ENCODE measurements at places on chromosomes 2 and 18.

DNA sequence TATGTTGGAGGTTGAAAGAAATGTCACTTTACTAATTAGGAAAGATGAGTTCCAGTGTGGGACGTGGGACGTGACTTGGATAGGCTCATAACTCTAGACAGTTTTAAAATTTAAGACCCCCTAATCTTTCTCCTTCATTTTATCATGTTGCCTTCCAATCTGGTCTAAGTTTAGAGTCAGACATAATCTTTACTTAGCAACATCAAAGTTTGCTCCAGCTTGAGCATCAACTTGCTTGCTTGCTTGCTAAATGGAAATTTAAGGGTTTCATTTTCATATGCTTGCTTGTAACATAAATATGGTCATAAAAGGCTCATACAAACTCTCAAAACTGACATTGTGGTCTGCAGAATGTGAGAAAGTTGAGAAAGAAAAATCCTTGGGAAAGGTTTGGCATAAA, 428.9 kb downstream of the EPHA4 start:
- DNase-seq = no peak

GRCh38 chr2:201880579-201880978, 74.2 kb downstream of the CDK15 start:
- no peak for DNase-seq

DNA sequence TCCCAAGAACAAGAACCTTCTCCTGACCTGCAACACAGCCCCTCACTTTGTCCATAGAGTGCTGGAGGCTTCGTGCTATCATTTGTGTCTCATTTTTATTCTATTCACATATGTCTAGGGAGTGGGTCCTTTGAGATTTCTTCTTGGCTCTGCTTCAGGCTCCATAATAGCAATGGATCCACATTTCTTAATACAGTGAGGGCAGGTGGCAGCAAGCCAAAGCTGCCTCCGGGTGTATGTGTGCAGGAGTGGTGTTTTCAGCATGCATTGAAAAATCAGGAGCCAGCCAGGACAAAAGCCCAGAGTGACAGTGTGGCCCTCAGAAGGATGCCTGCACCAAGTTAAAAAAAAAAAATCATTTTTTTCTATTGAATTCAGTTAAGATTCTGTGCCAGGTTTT, 115.1 kb upstream of the PELI1 start:
- DNase-seq = no peak

DNA sequence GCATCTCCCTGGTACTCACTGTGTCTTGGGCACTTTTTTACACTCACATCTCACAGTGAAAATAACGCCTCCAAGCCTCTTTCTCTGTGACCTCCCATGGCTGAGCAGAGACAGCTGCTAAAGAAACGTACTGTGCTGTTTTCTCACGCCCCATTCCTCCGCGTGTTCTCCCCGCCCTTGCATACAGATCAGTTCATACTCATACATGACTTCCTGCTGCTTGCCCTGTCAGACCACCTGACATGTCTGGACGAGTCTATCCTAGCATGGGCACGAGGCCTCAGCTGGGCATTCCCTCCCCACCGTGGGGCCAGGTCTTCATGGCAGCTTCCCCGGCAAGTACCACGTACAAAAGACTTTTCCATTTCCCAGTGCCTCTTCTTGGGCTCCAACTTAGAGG, 21.2 kb upstream of the IL1A start:
- no peak for DNase-seq

GRCh38 chr2:62343206-62343605, 147.3 kb downstream of the B3GNT2 start:
- DNase-seq = no peak

- no peak for DNase-seq
Observed at GRCh38 chr2:28451793-28452533, 43.9 kb upstream of the PLB1 start.

DNA sequence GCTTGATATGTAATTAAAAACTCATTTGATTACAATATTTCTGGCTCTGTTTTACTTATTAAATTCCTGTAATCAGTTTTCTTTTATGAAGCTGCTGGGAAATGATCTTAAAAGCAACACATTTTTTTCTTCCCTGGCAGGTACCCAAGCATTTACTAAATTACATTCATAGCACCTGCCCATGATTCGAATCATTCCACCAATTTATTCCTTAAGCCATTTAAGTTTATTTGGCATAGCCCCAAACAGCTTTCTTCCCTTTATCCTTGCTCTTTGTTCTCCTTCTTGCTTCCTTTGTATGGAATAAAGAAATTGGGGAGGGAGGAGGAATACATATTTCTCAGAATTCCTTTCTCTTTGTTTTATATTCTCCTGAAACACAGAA, 241.3 kb downstream of the AGPS start:
- DNase-seq = no peak

DNA sequence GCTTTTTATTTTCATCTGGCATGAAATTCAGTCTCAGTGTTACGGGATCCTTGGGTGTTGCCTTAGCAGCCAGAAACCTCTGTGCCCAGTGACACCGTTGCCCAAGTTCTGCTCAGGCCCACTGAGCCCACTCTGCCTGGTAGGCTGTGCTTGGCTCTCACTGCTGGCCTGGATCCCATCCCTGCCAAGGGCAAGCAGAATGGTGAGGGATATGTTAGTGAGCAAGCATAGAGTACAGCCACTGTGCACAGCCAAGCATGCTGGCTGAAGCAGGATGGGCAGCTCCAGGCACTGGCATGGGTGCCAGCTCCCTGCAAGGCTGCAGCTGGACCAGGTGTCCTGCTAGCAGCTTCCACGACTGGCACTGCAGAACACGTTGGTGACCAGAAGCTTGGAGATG, 194.7 kb upstream of the TFPI start:
- no peak for DNase-seq

DNA sequence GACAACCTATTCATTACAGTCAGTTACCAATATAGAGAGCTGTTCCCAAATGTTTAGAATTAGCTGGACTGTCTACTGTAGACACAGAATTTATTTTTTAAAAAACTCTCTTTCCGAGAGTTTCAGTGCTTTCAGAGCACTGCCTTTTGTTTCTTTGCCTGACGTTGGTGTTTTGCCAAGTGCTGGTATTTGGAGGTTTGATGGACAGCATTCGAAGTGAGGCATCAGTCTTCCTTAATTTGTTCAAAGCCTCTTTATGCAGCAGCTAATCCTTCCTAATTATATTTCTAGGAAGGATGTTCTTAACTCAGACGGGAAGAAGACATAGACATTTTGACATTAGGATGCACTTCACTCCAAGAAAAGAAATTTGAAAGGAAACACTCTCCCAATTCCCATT, 83.2 kb downstream of the LTBP1 start:
- no peak for DNase-seq

- no peak for DNase-seq
Observed at GRCh38 chr2:146950911-146951310, 893.9 kb upstream of the ACVR2A start.

DNA sequence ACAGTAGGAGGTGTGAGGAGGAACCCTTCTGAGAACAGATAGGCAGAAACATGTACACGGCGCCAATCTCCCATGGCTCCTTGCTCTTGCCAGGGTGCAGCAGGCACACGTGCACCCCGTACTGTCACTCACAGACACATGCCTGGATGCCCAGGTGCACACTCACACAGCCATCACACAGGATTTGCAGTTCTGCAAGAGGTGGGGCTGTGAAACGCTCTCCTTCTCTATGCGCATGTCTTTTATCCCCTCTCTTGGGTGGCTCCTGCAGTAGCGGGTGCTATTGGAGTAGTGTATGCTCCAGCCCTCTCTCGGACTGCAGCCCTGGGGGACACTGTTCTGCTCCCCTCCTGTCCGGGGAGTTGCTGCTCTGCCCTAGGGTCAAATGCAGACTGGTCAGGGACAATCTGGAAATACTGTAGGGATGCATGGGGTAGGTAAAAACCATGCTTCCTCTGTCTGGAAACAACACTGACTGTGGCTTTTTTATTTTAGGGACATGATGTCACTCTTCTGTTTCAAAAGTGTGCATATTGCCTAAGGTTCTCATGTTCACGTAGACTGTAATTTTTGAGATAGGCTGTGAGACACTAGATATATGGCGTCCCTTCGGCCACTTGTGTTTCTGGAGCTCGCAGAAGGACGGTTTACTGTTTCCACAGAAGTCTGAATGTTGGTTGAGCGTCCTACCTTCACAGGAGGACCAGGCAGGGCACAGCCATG, 118.5 kb downstream of the PRKCE start:
- no peak for DNase-seq

DNA sequence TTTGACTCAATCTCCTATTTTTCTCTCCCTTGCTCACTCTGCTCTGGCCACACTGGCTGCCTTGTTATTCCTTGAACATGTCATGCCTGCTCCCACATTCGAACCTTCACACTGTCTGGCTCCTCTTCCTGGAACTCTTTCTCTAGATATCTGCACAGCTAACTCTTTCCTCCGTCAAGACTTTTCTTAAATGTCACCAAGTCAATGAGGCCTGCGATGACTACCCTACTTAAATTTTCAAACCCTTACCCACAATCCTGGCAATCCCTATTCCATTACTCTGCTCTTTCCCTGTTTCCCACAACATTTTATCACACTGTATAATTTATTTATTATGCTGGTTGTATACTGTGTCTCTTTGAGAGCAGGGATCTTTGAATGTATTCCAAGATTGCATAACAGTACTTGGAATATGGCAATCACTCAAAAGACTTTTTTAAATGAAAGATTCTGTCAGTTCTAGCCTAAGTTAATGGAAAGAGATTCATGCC, 206.2 kb downstream of the SRBD1 start:
- DNase-seq = no peak

DNA sequence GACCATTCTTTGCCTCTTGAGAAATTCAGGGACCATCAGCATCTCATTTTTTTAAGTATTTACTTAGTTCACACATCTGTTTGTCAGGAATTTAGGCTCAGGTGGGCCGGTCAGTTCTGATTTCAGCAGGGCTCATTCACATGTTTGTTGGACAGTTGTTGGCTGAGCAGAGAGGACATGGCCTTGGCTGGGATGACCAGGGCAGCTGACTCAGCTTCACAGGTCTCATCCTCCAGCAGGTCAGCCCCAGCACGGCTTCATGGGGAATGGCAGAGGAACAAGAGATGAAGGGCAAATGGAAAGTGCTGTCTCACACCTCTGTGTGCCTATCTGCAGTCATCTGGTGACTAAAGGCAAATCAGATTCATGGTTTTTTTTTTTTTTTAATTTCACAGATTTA, 136.1 kb upstream of the TMEM200C start:
- DNase-seq = no peak

DNA sequence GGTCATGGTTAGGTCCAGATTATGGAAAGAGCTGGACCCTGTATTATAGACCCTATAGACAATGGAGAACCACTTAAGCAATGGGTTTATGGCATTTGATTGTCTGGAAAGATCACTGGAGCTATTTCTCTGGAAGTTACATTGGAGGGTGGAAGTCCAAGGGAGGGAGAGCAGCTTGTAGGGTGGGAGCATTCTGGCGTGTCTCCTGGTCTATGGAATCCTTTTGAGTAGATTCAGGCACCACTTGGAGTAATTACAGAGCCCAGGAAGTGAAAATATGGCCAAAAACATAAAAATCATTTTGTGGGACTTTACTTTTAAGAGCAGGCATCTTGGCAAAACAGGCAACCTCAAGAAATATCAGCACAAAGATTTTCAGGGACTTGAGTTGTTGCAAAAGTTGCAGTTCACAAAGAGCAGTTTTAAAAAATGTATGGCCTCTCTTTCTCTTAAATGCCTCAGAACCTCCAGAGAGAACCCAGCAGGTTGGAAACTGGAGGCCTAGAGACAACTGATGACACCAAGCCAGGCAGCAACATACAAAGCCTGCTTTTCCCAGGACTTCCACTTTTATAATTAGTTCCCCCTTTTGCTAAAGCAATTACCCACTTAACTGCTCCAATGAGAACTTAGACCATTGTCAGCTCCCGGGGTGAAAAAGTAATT, 331.0 kb downstream of the MYCN start:
- DNase-seq = no peak

- peak; percentile 24 for DNase-seq
Observed at GRCh38 chr18:36095936-36096519, 28.7 kb upstream of the RPRD1A start.

GRCh38 chr2:96267159-96267971, 1.3 kb downstream of the CIAO1 start:
- DNase-seq = peak; percentile 62

DNA sequence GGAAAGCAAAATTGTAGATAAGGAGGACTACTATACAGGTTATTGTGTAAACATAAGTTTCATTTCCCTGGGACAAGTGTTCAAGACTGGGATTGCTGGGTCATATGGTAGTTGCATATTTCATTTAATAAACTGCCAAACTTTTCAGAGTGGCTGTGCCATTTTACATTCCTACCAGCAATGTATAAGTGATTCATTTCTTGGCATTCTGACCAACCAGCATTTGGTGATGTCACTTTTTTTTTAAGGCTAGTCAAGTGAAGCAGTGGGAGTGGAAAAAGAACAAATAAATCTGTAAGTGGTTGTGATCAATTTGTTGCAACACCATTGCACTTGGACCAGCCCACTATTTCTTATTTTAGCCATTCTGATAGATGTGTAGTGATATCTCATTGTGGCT, 5.2 kb upstream of the CHCHD5 start:
- DNase-seq = no peak

- DNase-seq = no peak
Observed at GRCh38 chr2:226739545-226740030, 60.0 kb downstream of the IRS1 start.

GRCh38 chr2:192029089-192029488, 165.6 kb downstream of the TMEFF2 start:
- no peak for DNase-seq

GRCh38 chr2:27158468-27158867, 9.7 kb downstream of the TCF23 start:
- no peak for DNase-seq

GRCh38 chr2:152694161-152694661, 23.1 kb downstream of the PRPF40A start:
- DNase-seq = peak; percentile 46

- no peak for DNase-seq
Observed at GRCh38 chr18:49751427-49752094, 61.8 kb downstream of the ACAA2 start.

DNA sequence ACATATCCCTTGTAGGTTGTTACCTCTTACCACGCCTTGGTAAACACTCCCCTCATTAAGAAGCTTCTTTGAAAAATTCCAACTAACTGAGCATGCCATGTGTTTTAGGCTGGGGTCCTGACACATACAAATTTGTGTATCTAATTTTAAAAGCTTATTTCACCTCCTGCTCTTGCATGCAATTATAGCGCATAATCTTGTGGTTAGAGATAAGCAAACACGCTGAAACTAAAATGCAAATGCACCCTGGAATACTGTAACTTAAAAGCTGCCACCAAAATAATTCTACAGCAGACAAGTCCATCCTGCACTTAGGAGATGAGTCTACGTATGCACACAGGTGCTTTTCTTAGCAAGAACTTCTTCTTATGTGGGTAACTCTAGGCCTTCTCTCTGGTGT, 990.2 kb downstream of the TSN start:
- DNase-seq = no peak

DNA sequence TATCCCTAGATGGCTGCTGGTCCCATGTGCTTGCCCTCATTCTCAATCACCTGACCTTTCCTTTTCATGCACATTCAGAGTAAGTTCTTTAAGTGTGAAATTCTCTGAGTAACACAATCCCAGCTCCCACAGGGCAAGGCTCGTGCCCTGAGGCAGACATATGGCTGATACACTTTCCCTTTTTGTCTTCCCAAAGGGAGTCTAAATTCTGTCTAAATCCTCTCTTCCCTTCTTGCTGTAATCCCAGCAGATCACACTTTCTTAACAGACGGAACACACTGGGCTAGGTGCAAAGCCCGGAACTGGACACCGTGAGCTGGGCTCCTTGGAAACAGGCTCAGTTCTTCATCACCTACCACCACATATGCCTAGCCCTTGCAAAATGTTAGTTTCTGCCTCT, 147.6 kb downstream of the GALNT14 start:
- DNase-seq = no peak
